ENCODE measurements at places on chromosomes 2 and 18.

DNA sequence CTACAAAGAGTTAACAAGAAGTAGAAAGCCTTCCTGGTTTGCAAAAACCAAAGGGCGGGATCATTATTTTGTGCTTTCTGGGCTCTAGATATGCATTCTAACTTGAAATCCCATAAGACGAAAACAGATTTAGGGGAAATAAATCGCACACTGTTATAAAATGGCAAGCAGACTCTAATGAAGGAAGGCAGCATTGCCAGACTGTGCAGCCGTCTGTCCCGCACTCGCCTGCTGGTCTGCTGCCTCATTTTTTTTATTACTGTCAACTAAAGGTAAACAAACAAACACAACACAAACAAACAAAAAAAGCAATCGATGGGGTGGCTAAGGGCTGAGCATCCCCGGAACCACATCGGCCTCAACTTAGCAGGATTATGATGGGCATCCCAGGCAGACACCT is 24.4 kb downstream of the ZNF521 start:
- no peak for DNase-seq

DNA sequence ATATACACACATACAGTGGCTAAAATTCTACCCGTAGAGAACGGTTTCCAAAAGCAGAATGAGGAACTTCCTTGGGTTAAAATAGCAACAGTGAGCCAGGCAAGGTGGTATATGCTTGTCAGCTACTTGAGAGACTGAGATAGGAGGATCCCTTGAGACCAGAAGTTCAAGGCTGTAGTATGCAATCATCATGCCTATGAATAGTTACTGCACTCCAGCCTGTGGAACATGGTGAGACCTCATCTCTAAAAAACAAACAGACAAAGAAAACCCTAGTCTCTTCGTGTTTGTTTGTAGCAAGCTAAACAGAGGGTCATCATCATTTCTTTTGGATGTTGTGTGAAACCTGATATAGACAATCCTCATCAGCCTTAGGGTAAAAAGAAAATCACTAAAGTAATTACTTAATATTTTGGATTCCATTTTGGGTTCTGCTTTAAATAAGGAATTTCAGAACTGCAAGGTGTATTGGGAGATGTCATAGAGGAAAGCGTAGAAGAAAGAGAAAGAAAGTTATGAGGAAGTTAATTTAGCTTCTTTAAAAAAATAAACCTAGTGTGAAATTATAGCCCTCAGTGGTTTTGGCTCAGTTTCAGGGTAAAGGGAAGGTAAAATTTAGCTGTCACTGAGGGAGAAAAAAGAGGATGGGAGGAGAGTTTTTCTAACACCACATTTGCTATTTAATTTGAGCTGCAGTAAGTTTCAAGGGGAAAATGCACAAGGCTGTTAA is 46.5 kb downstream of the PLEK start:
- peak; percentile 54 for DNase-seq

- DNase-seq = peak; percentile 18
Measured at GRCh38 chr18:35408843-35409261, 31.7 kb upstream of the ZNF396 start.

- no peak for DNase-seq
Measured at GRCh38 chr18:61939046-61939674, 46.4 kb upstream of the RNF152 start.

DNA sequence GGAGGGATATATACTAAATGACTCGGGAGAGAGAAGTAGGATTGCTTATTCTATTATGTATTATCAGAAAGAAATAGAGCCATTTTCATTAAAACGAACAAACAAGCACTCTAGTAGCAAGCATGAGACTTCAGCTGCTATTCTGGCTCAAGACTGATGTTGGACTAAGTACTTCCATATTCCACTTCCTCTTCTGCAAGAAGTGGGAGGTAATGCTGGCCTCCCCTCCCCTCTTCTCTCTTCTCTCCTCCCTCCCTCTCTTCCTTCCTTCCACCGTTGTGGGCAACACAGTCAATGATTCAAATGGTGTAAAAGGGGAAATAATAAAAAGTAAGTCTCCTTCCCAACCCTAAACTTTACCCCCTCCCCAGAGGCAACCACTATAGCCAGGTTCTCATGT is 62.6 kb downstream of the EMX1 start:
- DNase-seq = no peak

GRCh38 chr18:13871701-13872100 is 43.6 kb downstream of the MC2R start:
- DNase-seq = no peak

- DNase-seq = no peak
Measured at GRCh38 chr2:136126021-136126420, 8.1 kb upstream of the CXCR4 start.

DNA sequence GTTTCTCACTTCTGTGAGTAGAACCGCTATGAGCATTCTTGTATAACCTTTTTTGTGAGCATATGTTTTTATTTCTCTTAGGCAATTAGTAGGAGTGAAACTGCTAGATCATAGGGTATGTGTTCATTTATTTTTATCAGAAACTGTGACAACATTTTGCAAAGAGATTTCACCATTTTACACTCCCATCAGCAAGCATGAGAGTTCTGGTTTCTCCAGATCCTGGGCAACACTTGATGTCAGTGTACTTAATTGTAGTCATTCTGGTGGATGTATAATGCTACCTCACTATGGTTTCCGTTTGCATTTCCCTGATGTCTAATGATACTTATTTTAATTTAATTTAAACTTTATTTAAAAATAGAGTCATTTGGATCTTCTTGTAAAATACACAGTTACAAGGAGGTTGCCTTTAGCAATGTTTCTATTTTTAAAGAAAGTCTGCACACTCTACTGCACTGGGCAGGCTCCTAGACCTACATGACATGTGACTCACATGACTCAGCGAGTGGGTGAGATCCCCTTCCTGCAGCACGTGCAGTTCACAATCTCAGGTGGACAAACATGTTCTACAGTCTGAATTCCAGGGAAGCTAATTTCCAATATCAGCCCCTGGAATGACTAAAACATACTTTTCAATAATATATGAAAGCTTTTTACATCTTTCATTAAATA is 127.0 kb upstream of the BCL2L11 start:
- no peak for DNase-seq

DNA sequence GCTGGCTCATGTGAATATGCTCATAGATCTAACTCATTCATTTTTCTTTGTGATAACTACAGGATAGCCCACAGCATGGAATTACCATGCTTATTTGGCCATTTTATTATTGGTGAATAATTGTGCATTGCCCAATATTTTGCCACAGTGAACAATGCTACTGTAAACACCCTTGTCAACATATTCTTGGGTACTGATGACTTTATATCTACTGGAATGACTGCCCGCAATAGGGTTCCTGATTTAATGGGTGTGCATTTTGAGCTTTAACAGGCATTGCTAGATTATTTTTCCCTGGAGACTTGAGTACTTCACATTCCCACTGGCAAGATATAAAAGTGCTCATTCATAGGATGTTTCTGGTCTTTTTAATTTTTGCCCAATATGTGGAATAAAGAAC is 42.7 kb upstream of the EVA1A start:
- no peak for DNase-seq

DNA sequence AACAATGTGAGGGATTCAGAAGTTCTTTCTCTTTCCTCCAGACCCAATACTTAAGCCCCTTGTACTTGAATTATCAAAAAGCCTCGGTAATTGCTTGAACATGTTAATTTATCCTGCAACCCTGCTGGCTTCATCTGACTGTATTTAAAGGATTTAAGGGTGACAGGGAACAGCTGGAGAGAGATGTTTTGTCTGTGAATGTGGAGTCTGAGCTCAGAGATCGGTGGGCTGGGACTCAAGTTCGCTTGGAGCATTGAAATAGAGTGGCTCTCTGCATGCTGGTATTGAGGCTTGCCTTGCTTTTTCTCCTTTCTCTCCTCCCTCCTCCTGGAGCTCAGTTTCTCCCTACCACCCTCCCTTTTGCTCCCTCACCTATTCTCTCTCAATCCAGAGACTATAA is 73.6 kb downstream of the BOD1L2 start:
- no peak for DNase-seq

- DNase-seq = no peak
Measured at GRCh38 chr2:151063271-151063670, 198.4 kb downstream of the RBM43 start.

DNA sequence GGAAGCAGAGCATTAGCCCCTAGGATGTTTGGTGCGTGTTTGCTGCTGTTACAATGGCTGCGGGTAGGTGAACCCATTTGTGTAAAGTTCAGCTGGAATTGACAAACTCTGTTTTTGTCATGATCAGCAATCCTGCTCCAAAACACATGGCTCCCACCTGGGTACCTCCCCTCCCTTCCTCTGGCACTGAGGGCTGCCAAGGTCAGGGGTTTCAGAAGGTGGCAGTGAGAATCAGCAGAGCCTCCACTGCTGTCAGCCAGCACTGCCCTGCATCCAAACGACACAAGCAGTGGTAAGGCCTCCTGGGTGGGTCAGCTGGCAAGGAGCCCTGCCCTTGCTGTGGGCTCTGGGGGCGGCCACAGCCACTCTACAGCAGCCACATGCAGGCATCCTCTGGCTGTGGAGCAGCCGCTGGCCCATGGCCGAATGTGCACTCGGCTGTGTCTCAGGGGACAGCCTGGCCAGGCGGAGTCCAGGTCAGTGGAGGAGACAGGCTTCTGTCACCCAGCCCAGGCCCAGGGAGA is 32.8 kb upstream of the LDLRAD4 start:
- no peak for DNase-seq

DNA sequence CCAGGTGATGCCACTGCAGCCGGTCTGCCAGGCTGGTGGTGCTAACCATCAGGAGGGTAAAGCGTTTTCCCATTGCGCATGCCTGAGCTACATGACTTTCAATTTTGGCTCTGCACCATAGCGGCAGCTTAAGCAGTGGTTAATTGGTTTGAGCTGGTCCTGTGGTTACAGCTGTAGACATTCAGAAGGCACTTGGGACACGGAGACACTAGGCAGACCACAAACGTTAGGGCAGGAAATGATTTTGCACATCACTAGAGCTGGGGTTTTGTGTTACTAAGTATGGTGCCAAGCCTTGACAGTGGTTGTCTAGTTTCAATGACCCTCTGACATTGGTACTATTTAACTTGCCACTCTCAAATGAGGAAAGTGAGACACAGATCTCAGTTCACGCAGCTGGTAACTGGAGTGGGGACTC is 28.9 kb upstream of the CNOT11 start:
- DNase-seq = peak; percentile 77

DNA sequence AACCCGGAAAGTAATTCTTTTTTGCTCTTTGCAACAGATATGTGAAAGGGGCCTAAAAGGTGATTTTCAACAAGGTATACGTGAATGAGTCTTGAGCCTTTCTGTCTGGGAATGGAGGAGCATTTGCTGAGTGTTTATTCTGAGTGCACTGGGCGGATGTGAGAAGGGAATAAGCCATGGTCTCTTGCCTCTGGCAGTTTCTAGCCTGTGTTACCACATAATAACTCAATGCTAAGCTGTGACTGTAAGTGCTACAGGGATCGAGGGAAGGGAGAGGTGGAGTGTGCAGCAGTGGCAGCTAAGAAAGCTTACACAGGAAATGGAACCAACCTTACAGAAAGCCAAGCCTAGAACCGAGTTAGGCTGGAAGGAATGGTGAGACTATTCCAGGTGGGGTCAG is 444.3 kb downstream of the SLC4A3 start:
- DNase-seq = no peak

DNA sequence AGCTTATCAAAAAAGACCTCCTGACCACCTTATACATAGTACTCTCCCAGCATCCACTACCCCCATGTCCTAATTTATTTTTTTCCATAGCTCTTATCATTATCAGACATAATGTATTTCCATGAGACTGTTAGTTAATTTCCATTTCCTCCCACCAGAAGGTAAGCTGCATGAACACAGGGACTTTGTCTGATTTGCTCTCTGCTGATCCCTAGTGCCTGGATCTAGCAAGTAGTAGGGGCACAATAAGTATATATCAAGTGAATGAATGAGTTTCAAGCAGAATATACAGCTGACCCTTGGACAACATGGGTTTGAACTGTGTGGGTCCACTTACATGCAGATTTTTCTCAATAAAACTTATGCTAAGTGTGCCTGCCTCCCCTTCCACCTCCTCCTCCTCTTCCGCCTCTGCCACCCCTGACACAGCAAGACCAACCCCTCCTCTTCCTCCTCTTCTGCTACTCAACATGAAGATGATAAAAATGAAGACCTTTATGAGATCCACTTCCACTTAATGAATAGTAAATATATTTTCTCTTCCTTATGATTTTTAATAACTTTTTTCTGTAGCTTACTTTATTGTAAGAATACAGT is 53.8 kb downstream of the CTAGE1 start:
- no peak for DNase-seq

GRCh38 chr18:51169731-51170130 is 27.8 kb downstream of the MEX3C start:
- DNase-seq = no peak

GRCh38 chr2:183505911-183506310 is 381.7 kb downstream of the NUP35 start:
- DNase-seq = peak; percentile 50

DNA sequence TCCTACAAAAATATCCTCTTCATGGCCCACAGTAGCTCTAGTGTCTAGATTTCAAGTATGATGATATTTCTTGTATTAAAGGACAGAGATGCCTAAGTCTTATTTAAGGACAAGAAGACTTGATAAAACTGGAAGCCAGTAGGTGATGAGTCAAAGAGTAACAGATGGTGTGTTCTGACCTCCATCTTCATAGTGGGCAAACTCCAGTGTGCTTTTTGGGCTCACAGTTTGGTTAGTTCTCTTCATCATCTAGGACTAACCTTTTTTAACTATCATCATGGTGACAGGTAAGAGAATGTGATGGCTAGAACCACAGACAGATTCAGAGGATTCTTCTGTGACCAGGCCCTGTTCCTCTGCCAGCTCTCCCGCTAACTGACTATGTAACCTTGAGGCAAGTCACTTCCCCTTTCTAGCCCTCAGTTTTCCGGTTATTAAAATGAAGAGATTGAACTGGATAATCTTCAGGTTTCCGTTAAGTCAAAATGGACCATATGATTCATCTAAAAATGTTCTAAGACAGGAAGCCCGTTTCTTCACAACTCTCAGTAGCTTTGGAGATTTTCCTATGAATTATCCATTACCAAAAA is 140.3 kb upstream of the RASGRP3 start:
- no peak for DNase-seq

- DNase-seq = no peak
Measured at GRCh38 chr2:134398300-134398699, 144.4 kb downstream of the MGAT5 start.

GRCh38 chr2:11292464-11293255 is 51.8 kb downstream of the ROCK2 start:
- DNase-seq = no peak

DNA sequence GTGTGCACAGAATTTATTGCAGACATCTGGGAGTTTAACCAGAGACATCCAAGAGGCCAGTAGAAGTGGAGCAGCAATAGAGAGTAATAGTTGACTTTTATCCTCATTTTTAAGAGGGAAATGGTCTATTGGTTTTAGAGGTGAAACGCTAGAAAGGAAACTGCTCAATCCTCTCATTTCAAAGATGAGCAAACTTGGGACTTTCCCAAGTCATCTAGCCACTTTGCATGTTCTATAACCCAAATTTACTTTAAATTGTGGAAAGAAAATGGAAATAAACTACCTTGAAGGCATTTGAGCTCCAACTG is 601.7 kb downstream of the ARHGAP15 start:
- peak; percentile 16 for DNase-seq

Data from GM06990 (cell line).